Stimulated activated CD8-positive, alpha-beta memory T cell treated with anti-CD3 and anti-CD28 coated beads, Interleukin-4, amount 100 ng/mL, for 1 hour (primary cell): ENCODE measurements at places on chromosomes 6 and 20.

GRCh38 chr20:1427457-1428054, 34.7 kb upstream of the FKBP1A start:
- no peak for DNase-seq

DNA sequence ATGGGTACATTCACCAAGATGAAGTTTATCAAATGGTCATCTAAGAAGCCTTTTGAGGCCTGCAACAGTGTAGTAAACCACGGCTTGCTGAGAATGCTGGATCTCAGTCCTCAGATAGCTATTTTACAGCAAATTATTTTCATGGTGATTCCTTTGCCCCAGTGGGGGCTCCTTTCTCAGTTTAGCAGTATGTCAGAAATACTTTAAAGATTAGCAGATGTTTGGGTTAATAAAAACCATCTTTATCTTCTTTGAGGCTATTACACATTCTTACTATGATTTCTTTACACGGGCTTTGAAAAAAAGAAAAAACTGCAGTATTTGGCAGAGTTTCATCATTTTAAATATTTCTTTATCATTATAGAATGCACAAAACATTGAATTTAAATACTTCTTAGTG, 10.7 kb downstream of the MYLIP start:
- no peak for DNase-seq

DNA sequence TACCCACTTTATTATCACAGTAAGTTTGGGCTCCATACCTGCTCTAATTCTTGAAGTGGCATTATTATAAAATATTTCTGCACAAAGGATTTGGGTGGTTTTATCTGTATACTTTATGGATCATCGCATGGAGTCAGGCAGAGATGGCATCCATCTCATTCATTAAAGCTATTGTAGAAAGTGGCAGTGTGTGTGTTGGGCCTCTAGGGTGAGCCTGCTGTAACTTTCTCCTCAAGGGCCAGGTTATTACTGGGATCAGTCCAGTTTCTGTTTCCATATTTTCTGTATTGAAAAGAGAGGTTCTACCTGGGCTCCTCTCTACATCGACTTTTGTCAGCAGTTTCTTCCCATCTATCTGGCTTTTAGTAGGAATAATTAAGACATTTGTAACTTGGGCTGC, 511.1 kb downstream of the MMUT start:
- no peak for DNase-seq

DNA sequence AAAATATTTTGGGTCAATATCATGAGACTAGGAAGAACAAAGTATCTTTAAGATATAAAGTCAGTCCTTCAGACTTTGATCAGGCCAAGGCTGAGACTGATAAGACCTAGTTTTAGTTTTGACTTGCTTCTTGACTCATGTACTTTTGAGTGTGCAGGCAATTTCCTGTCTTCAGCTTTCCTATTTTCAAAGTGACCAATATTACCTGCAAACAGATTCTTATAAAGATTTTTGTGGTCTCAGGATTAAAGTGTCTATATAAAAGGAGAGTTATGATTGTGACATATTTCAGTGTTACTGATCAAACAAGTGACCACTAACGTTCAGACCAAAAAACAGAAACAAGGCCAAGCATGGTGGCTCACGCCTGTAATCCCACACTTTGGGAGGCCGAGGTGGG, 36.0 kb upstream of the AKIRIN2 start:
- DNase-seq = no peak

GRCh38 chr20:6613280-6613861, 154.1 kb upstream of the BMP2 start:
- no peak for DNase-seq

GRCh38 chr6:134636186-134636799, 313.6 kb downstream of the ALDH8A1 start:
- DNase-seq = no peak

GRCh38 chr20:602111-602970, 7.8 kb downstream of the TCF15 start:
- no peak for DNase-seq

DNA sequence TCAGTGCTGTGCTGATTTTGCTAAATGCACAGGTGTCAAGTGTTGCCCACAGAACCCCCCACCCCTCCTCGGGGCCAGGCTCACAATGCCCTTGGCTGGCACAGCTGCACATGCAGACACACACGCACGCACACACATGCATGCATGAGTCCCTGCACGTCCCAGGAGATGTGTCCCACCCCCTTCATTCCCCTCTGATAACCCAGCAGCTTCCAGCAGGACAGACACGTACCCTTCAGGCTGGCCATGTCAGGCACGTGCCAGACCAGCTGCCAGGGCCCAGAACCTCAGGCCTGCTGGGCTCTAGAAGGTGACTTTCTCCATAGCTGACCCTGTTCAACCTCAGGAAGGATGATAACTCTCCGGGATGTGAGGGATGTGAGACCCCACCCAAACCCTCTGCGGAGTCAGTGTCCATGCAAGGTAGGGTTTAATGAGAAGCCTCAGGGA, 44.4 kb downstream of the MRPL14 start:
- no peak for DNase-seq

- DNase-seq = no peak
These were observed 56.3 kb upstream of the OLIG3 start for GRCh38 chr6:137550535-137550934.

DNA sequence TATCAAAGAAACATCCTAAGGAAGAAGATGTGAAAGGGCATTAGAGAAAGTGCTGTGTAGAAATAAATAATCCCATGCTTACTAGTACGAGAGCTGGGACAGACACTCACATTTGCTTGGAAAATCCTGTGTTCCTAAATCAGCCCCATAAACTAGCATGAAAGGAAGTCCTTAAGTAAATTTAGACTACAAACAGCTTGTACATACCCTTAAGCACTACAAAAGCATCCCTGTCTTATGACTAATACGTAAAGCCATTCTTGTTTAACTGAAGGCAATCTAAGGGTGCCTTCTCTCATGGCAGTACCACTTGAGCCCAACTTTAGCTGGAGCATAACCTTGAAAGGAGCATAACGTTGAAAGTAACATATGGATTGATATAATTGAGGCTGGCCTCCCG, 15.4 kb upstream of the FOXQ1 start:
- DNase-seq = no peak

- no peak for DNase-seq
These were observed 19.4 kb upstream of the MYB start for GRCh38 chr6:135161411-135162395.

DNA sequence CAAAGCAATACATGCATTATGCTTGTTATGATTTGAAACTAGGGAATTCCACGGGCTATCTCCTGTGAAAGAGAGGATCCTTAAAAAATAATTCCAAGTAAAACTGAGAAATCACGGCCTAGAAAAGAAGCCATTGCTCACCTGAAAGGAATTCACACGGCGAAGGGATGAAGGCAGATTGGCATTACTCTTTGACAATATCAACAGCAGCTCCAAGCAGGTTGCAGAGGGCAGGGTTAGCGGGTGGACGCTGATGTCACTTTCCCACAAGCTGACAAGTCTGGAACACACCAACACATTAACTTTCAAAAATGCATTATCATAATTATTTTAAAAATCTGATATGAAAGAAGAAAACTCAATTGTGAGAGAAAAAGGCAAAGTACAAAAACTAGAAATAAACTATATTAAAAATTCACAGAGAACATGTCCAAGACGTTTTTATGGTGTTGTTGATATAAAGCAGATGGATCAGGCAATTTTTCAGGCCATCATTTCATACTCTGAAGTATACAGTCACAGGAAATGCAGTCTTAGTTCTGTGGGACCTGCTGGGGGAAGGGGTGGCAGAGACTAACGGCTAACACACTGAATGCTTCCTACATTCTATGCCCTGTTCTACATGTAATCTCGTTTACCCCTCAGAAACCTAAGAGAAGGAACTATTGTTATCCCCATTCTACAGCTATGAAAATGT, 108.3 kb downstream of the UBE3D start:
- DNase-seq = no peak

DNA sequence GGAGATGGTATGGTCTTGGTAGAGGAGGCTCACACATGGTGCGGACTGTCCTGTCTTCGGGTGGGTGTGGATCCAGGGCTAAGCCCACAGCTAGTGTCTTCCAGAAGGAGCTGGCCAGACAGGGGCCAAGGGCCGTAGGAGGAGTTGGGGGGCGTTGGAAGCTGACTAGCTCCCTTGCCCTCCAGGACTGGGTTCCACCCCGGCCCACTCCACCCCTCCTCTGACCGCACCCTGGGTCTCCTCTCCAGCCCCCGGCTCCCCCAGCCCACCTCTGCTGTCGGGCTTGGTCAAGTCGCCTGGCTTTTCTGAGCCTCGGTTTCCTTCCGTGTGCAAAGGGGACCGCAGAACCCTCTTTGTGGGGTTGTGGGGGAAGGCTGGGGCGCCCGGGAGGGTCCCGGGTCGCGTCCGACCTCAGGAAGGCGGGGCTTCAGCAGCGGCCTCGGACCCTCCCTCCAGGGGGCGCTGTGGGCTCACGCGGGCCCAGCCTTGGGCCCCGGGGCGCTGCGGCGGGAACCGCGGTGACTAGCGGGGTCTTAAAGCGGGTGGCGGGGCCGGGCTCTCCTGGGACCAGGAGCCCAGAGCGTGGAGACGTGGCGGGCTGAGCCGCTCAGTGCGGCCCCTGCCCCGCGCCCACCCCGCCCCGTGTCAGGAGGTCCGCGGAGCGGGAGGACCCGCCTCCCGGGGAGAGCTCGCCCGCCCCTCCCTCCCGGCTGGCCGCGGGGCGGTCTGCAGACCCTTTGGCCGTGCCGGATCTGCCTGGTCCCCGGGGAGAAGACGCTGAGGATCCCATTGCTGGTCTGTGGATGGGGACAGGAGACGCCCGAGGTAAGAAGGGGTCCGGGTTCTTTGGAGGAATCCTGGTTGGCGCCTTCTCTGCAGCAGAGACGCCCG, 5.4 kb downstream of the NPBWR2 start:
- no peak for DNase-seq

GRCh38 chr20:62616728-62617621, 25.3 kb upstream of the SLCO4A1 start:
- peak; percentile 51 for DNase-seq

DNA sequence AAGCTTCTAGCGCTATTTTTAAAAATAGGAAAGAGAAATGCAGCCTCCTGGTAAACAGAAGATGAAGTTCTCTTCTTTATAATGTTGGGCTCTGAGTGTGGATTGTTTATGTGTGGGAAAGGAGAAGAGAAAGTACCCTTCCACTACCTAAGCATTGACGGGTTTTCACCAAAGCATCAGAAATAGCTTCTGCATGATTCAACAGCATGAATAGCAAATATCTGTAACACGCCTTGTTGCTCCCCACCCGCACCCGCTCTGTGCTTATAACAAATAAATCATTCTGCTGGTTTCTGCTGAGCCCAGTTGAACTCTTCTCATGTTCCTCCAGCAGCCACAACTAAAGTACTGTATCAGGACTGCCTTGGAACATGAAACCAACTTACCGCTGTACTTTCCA, 20.7 kb downstream of the TXLNB start:
- DNase-seq = no peak

- no peak for DNase-seq
These were observed 58.4 kb downstream of the PHF20 start for GRCh38 chr20:35830264-35830663.

- no peak for DNase-seq
These were observed 136.9 kb downstream of the PREX1 start for GRCh38 chr20:48690888-48691287.
